ENCODE measurements at places on chromosomes 11 and 22. TPM values are rescaled to one million over a fixed set of nuclear protein-coding genes. Genes with fewer than 3 reads are reported as not detected.

DNA sequence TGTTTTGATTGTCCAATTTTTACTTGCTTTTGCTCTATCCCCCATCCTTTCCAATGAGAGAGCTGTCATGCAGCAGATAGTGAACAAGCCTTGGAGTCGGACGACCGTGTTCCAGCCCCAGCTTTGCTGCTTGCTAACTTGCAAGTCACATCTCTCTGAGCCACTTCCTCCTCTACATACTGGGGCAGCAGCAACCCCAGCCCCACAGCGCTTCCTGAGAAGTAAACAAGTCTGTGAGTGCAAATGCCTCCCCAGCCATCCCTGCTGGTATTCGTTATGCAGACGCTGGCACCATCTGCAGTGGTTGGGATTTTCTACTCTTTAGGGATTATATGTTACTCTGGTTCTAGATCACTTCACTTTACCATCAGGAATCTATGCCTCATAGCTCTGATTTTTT lies 35.0 kb downstream of the TPBGL start:
- H3K27me3 ChIP-seq = no peaks in the 10 kb centered on the region
- H3K27ac ChIP-seq = no peak overlapping the region
- H3K4me3 ChIP-seq = no peak overlapping the region
- H3K36me3 ChIP-seq = no peaks in the 10 kb centered on the region

- no peak overlapping the region for H3K27ac ChIP-seq
- H3K36me3 ChIP-seq = no peaks in the 10 kb centered on the region
- H3K27me3 ChIP-seq = no peaks in the 10 kb centered on the region
- H3K4me3 ChIP-seq = no peak overlapping the region
Observed at GRCh38 chr11:113377681-113378412, 9.7 kb upstream of the ANKK1 start.

GRCh38 chr11:95065336-95065735 lies 1.4 kb upstream of the SRSF8 start:
- no peak for DNase-seq
- H3K27ac ChIP-seq = no peak overlapping the region
- no peak overlapping the region for H3K4me3 ChIP-seq

- no peak overlapping the region for H3K27ac ChIP-seq
- no peak overlapping the region for H3K4me3 ChIP-seq
- DNase-seq = peak; percentile 86
- no peaks in the 10 kb centered on the region for H3K36me3 ChIP-seq
- no peaks in the 10 kb centered on the region for H3K4me1 ChIP-seq
Observed at GRCh38 chr22:37457093-37457893, 28.9 kb downstream of the MFNG start.

- H3K4me3 ChIP-seq = no peak overlapping the region
- no peak for DNase-seq
- H3K27me3 ChIP-seq = no peaks in the 10 kb centered on the region
- H3K4me1 ChIP-seq = no peaks in the 10 kb centered on the region
- no peak overlapping the region for H3K27ac ChIP-seq
Observed at GRCh38 chr11:78384231-78384630, 33.4 kb downstream of the GAB2 start.

- H3K36me3 ChIP-seq = no peaks in the 10 kb centered on the region
- no peak overlapping the region for H3K4me3 ChIP-seq
- no peaks in the 10 kb centered on the region for H3K4me1 ChIP-seq
- no peak for DNase-seq
Observed at GRCh38 chr11:71268706-71269321, 16.4 kb upstream of the SHANK2 start.

GRCh38 chr22:40279017-40279416 lies 67.3 kb upstream of the ADSL start:
- no peak overlapping the region for H3K27ac ChIP-seq
- H3K4me3 ChIP-seq = no peak overlapping the region

DNA sequence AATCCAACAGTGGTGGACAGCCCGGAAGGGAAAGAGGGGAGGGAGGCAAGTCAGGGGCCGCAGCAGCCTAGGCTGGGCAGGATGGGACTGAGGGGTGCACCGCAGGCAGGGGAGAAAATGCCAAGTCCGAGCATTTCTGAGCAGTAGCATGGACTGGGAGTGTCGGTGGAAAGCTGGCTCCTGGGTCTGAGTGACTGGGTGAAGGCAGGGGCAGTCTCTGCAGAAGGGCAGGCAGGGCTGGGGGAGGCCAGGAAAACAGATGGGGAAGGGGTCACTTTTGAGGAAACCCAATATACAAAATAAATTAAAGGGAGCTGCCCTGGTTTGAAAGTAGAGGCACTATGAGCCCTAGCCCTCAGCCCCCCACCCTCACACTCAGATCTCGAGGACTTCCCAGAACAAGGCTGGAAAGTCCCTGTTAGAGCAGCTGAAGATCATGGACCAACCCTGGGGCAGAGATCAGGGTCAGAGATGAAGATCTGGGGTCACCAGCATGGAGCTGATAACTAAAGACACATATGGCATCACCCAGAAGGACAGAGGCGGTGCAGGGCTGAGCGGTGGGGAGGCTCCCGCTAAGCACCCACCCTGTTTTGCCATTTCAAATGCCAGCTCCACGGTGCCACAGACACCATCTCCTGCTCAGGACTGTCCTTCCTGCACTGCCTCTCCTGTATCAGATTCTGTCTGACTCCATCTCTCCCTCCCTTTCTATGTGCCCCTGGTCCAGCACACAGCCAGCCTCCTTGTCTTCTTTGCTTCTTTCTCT lies 32.4 kb upstream of the ETS1 start:
- H3K4me3 ChIP-seq = no peak overlapping the region
- no peaks in the 10 kb centered on the region for H3K27me3 ChIP-seq
- no peak for DNase-seq
- no peak overlapping the region for H3K27ac ChIP-seq
- H3K36me3 ChIP-seq = no peaks in the 10 kb centered on the region

DNA sequence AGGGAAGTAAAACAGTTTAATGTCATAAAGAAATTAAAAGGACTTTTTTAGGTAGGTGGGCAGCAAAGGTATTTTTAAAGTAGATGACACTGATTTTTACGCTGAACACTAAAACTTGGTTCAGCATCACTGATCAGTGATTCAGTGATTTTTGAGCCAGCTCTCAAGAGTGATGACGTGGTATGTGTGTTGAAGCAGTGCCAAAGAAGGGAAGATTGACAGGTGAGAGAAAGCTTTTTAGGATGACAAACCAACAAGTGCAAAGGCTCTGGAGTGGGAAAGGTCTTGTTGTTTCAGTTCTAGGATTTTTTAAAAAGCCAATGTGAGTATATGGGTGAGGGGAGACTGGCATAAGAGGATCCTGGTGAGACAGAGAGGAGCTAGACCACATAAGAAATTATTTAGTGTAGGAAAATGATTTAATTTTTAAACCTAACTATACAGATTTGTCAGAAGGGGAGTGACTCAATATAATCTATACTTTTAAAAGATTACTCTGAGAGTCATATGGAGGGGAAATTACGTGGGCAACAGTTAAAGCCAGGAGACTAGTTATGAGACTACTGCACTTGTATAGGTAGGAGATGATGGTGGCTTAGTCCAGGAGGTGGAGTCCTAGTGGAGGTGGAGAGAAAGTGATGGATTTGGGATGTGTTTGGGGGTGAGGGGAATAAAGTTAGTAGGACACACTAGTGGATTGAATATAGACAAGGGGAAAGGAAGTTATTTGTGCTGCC lies 17.6 kb upstream of the CALCB start:
- no peaks in the 10 kb centered on the region for H3K27me3 ChIP-seq
- no peak overlapping the region for H3K4me3 ChIP-seq
- no peaks in the 10 kb centered on the region for H3K4me1 ChIP-seq
- H3K27ac ChIP-seq = no peak overlapping the region

- H3K4me3 ChIP-seq = no peak overlapping the region
- H3K27ac ChIP-seq = no peak overlapping the region
- no peaks in the 10 kb centered on the region for H3K4me1 ChIP-seq
- H3K36me3 ChIP-seq = no peaks in the 10 kb centered on the region
- H3K27me3 ChIP-seq = no peaks in the 10 kb centered on the region
- no peak for DNase-seq
Observed at GRCh38 chr11:65241692-65242091, 20.1 kb upstream of the POLA2 start.

GRCh38 chr11:44982496-44983062 lies 31.9 kb upstream of the TP53I11 start:
- no peaks in the 10 kb centered on the region for H3K27me3 ChIP-seq
- no peaks in the 10 kb centered on the region for H3K4me1 ChIP-seq

- DNase-seq = no peak
- no peaks in the 10 kb centered on the region for H3K36me3 ChIP-seq
- H3K27me3 ChIP-seq = no peaks in the 10 kb centered on the region
- H3K27ac ChIP-seq = peak overlapping the region; percentile 68
Observed at GRCh38 chr11:62104816-62105653, 18.8 kb upstream of the INCENP start.

DNA sequence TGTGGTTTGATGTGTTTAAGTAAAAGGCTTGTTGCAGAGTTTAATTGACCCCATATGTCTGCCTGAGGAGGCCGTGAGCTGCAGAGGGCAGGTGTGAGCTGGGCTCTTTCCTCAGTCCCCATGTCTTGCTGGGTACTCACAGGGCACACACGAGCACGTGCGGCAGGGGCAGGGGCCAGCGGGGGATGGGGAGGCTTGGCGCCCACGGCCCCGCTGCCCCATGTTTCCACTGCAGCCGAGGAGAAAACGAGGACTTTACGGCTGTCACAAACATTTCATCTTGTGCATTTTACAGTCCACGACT lies 24.7 kb upstream of the CCDC188 start:
- H3K36me3 ChIP-seq = no peaks in the 10 kb centered on the region
- no peak overlapping the region for H3K4me3 ChIP-seq
- H3K4me1 ChIP-seq = peaks cover 3% of the 10 kb centered on the region
- DNase-seq = no peak
- no peak overlapping the region for H3K27ac ChIP-seq

DNA sequence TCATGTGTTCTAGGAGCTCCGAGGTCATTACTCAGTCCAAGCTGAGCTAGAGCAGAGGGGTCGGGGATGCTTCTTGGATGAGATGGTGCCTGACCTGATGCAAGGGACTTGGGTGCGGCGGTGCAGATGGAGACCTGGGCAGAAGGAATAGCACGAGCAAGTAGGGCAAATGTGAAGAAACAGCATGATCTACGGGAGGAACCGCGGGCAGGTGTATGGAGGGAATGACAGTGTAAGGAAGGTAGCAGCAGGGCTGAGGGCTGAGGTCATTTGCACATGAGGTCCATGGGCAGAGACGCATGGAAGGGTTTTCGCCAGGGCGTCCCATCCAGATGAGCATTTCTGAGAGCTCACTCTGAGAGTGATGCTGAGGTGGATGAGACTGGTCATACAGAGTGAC lies 14.9 kb downstream of the SLC37A2 start:
- H3K27me3 ChIP-seq = no peaks in the 10 kb centered on the region
- H3K27ac ChIP-seq = no peak overlapping the region
- no peak overlapping the region for H3K4me3 ChIP-seq
- no peak for DNase-seq
- H3K36me3 ChIP-seq = no peaks in the 10 kb centered on the region

GRCh38 chr11:3049430-3050243 lies 7.6 kb downstream of the CARS1 start:
- H3K4me3 ChIP-seq = no peak overlapping the region
- DNase-seq = peak; percentile 29

DNA sequence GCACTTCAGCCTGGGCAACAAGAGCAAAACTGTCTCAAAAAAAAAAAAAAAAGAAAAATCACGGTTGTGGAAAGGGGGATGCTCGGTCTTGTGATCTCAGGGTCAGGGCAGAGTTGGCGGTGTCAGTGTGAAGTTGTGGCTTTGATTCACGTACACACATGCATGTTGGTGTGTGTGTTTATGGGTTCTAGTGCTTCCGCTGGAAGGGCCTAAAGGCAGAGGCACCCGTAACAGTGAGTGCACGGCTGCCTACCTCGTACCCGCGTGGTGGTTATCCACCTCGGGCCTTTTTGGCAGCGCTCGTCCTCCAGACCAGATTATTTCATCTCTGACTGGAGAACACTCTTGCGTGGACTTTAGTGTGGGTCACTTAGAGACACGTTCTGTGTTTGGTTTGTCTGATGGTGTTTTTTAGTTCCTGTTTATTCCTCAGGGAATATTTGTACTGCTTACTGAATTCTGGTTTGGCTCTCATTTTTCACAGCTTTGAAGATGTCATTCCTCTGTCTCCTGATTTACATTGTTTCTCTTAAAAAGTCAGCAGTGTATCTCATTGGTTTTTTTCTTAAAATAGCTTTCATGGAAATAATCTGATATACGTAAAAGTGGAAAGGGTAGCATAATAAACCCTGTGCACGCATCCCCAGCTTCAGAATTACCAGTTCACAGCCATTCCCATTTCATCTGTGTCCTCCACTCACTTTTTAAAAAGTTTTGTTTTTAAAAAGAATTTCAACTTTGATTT lies 15.6 kb downstream of the ZBED4 start:
- no peak for DNase-seq
- H3K4me1 ChIP-seq = no peaks in the 10 kb centered on the region
- H3K27me3 ChIP-seq = no peaks in the 10 kb centered on the region
- no peaks in the 10 kb centered on the region for H3K36me3 ChIP-seq
- H3K27ac ChIP-seq = no peak overlapping the region

The CRYAB gene
- total RNA-seq = 20.6 TPM

The F2 gene
- total RNA-seq = 2.4 TPM

The CACNA1I gene
- 1.7 TPM for total RNA-seq

The OR10A2 gene
- not detected for total RNA-seq

The MUC2 gene
- 0.93 TPM for total RNA-seq

The VWA5A gene
- 31.3 TPM for total RNA-seq
